Effector memory CD4-positive, alpha-beta T cell (primary cell): ENCODE measurements at places on chromosomes 16 and 17.

GRCh38 chr17:67335245-67335835 lies 31.0 kb downstream of the PSMD12 start:
- no peak for DNase-seq

- no peak for DNase-seq
These were observed 176.6 kb upstream of the IRX6 start for GRCh38 chr16:55147396-55147795.

GRCh38 chr16:7350806-7351205 lies 18.2 kb downstream of the RBFOX1 start:
- DNase-seq: no peak

DNA sequence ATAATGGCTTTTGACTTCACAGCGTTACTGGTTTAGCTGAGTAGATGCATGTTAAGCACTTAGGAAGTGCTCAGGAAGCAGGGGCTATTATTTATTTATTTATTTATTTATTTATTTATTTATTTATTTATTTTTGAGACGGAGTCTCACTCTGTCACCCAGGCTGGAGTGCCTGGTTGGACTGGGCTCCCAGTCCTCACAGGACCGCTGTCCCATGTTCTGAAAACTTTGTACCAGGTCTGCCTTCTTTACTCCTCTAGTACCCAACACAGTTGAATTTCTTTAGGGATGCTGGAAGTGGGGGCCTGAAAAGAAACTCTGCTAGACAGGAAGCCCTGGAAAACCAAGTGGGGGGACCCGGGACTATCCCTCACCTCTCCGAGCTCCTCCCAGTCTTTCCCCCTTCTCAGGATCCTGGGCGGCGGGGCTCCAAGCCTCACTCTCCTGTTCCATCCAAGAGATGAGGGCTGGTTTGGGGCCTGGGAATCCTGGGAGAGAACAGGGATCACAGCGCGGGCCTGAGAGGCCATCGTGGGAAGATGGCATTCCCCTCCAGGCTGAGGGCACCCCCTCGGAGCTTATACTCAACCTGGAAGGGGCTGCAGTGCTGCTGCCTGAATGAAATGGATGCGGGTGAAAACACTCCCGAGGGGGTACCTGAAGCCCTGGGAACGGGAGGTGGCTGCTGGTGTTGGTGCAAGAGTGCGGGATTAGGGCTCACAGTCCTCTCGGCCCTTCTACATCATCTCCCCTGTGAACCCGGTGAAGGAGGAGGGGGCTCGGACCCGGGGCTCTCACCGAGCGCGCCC lies 674 bp downstream of the ZNF688 start:
- DNase-seq: no peak

DNA sequence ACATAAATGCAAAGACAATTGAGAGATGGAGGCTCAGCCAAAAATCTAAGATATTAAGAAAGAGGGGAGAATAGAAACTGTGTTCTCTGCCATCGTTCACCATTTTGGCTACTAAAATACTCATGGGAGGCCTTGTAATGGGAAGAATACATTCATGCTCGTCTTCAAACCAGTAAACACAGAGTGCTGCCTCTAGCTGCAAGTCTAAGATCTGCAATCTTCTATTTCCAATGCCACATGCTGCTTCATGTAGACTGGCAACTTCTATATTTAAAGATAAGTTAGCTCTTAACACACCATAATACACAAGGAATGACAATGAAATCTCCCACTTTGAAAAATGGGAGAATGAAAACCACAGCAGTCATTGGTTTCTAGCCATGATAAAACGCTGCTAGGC lies 387.3 kb downstream of the HS3ST3B1 start:
- DNase-seq: no peak

DNA sequence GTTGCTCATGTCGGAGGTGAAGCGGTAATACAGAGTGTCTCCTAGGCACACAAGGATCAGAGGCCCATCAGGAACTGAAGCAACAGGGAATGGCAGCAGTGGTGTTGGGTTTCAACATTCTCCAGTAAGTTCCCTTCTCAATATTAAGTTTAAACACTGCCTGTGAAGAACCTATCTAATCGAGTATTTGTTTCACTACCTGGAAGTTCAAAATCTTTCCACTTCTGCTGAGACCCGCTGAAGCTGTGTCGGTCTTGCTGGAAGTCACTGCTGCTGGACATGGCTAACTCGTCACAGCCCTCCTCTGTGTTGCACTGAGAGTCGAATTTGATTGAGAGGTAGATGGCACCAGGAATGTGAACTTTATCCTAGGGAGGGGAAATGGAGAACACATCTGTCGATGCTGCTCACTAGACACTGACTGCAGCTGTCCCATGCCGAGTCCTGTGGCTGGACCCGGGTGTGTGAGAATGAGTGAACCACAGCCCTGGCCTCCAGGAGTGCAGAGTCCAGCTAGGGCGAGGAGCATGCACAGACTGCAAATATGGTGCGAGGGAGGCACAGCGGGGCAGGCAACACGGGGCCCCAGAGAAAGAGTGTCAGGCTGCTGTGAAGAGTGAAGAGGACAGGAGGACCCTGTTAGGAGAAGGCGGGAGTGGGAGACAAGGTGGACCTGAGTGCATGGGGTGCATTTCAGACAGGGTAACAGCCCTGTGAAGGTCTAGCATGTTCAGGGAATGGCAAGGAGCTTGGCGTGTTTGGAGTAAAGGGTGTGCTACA lies 50.1 kb upstream of the ATP2A3 start:
- no peak for DNase-seq

- DNase-seq: no peak
These were observed 8.5 kb upstream of the SIAH1 start for GRCh38 chr16:48393485-48394354.

DNA sequence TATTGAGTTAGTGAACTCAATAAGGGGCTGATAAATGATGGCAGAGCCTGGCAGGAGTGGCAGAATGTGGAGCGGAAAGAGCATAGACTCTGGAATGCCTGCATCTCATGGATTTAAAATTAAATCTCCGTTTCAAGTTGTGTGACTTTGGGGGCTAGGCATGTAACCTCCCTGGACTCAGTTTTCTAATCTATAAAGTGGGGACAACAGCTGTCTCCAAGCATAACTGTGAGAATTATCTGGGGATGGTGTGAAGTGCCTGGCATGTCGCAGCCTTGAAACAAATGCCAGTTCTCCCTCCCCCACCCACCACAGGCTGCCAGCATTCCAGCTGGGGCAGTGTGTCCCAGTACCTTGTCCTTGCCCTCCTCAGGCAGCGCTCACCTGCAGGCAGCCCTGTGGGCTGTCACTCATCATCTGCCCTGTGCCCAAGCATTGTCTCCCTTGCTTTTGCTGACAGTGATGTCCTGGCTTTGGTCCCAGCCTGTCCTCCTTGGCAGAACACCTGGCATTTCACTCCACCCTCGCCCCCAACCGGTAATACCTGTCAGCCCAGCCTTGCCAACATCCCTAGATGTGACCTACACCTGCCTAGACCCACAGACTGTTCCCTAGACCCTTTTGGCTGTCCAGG lies 129.6 kb downstream of the MRM1 start:
- DNase-seq: no peak

DNA sequence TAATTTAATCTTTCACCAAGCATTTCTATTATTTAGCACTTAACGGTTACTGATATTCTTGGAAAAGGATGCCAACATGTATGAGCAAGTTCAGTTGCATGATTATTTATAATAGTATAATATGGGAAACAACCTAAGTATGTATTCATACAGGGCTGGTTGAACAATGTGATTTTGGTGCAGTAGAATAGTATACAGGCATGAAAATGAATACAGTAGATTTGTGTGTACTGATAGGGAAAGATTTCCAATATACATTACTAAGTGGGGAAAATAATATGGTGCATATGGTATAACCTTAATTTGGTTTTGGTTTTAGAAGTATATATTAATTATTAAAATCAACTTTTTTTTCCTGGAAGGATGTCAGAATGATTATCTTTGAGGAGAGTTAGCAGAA lies 109.1 kb downstream of the SPECC1 start:
- no peak for DNase-seq

- no peak for DNase-seq
These were observed 295.5 kb downstream of the CDH11 start for GRCh38 chr16:64826374-64826773.

GRCh38 chr16:57409065-57409464 lies 4.5 kb downstream of the CCL17 start:
- DNase-seq: no peak

- DNase-seq: no peak
These were observed 30.9 kb downstream of the XPO6 start for GRCh38 chr16:28180655-28181460.

DNA sequence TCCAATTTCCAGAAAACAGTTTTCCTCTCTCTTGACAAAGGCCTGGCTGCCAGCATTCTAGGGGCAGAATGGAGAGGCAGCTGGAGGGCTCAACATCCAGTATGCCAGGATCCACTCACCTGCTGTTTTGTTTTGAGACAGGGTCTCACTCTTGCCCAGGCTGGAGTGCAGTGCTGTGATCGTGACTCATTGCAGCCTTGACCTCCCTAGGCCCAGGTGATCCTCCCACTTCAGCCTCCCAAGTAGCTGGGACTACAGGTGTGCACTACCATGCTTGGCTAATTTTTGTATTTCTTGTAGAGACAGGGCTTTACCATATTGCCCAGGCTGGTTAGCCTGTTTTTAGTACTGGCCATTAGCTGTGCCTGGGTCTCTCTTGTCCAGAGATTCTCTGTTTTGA lies 29.1 kb upstream of the FOXJ1 start:
- no peak for DNase-seq

DNA sequence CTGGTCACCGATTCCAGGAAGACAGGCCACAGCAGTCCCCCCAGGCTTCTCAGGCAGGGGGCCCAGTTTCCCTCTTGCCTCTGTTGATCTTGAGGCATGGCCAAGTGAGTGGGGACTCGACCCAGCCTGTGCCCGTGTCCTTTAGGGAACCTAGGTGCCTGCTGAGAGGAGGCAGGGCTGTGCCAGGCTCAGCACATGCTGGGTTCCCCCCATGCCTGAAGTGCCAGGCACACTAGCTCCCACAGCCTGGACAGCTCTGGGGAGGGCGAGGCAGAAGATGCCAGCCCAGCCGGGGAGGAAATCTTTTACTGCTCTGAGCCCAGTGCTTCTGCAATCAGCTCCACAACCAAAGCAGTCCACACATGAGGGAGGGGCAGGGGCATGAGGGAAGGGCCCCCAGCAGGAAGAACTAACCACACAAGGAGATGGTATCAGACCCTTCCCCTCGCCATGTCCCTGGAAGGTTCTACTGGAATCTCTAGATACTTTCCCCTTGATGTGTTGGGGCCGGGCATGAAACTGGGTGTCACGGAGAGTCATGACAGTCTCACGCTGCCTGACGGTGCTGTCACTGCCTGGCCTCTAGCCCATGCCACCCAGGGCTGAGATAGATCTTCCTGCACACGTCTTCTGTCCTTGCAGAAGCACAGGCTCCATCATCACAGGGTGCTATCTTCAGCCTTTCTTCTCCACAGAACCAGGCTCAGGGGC lies 25.5 kb downstream of the MYO18A start:
- DNase-seq: no peak

DNA sequence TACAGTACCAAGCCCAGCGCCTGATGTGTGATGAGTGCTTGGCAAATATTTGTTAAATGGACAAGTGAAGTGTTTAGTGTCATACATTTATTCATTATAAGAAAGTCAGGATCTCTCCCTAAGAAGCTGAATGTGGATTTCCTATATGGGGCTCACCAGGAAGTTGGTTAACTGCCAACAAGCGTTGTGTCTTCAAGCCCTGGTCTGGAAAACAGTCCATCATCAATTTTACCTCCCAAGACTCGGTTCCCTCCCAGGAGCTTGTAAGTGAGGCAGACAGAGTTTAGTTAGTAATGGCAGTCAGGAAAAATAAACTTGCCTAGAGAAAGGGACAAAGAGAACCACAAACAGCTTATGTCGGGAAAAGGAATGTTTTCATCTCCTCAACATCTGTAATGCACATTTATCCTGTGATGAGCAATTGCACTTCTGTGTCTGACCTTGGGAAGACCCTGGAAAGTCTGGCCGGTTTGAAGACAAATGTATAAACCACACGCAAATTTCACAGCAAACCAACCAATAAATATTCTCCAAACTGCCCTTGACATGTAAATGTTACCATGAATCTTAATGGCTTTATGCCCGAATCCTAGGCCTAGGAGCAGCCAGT lies 28.3 kb downstream of the C16orf95 start:
- DNase-seq: no peak

GRCh38 chr16:23595246-23595950 lies 718 bp downstream of the NDUFAB1 start:
- DNase-seq: no peak

DNA sequence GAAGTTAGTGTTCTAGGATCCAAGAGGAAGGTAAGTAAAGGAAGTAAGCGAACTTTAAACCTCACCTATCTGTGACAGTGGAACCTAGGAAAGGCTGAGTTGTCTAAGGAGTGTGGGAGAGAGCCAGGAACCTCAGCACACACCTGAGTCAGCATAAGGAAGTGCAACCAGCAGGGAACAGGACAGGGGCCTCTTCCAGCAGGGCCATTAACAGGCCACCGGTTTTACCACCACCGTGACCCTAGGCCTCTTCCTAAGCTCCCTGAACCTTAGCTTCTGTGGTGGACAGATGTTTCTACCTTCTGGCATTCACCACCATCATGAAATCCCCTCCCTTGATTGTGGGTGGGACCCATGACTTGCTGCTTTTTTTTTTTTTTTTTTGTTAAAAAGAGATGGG lies 26.7 kb upstream of the GPATCH8 start:
- DNase-seq: no peak

GRCh38 chr17:29972277-29972676 lies 30.8 kb downstream of the EFCAB5 start:
- no peak for DNase-seq

- DNase-seq: no peak
These were observed 1.7 kb downstream of the SLC25A10 start for GRCh38 chr17:81713556-81714411.

- no peak for DNase-seq
These were observed 3.8 kb downstream of the CRYM start for GRCh38 chr16:21274172-21274726.

DNA sequence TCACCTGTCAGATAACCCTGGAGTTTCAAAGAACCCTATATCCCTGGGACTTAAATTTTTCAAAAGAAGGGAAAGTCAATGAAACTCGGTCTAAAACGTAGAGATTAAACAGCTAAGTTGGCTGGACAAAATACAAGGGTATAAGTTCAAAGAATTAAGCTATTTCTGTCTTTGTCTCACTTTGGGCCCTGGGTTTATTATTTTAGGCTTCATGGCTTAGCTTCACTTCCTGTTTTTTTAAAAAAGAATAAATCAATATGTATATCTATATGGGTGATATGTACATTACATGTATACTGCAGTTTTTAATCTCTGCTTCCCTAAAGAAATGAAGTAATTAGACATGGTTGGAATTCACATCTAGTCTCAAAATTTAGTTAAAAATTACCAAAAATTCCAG lies 132.3 kb downstream of the TRIM37 start:
- no peak for DNase-seq
